ENCODE measurements at places on chromosomes 11 and 22.

DNA sequence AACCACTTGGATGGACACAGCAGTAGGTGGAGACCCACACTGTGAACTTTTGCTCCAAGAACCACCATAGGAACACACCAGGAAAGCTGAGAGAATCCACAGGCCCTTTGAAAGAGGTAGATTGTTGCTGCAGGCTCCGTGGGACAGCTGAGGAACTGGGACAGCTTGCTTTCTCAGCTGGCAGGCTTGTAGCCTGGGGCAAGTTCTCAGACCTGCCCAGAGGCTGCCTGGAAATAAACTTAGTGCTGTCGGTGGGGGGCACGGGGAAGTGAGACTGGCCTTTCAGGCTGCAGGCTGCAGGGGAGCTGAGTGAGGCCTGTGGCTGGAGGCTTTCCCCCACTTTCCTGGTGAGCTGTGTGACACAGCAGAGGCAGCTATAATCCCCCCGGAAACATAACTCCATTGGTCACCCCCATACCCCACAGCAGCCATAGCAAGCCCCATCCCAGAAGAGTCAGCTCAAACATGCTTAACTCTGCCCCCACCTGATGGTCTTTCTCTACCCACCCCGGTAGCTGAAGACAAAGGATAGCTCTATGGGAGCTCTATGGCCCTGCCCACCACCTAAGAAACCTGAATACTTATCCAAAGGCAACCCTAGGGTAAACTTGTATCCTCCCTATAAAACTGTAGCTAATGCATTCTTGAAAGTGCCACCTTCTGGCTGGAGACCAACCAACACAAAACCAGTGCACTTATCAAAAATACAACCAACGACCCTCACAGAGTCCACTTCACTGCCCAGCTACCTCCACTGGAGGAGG lies 21.4 kb upstream of the ACRV1 start:
- no peak for DNase-seq

GRCh38 chr22:30027169-30027568 lies 53.1 kb upstream of the HORMAD2 start:
- DNase-seq: no peak

DNA sequence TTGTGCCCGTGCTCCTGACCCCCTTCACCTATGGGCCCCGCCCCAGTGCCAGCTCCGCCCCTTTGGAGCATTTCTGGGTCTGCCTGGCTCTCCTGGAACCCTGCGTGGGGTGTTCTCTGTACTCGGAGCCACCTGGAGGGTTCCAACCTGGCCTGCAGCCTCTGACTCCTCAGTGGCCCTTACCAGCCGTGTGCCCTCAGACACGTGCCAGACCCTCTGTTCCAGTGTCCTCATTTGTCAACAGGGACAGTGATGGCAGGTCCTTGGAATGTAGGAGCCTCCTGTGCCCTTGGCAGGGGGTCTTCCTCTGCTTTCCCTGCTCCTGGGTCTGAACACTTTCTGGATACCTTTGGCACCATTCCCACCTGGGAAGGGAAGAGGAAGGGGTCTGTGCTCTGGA lies 96.4 kb downstream of the CACNA1I start:
- no peak for DNase-seq

- DNase-seq: no peak
These were observed 345.9 kb downstream of the MIAT start for GRCh38 chr22:27003297-27003696.

DNA sequence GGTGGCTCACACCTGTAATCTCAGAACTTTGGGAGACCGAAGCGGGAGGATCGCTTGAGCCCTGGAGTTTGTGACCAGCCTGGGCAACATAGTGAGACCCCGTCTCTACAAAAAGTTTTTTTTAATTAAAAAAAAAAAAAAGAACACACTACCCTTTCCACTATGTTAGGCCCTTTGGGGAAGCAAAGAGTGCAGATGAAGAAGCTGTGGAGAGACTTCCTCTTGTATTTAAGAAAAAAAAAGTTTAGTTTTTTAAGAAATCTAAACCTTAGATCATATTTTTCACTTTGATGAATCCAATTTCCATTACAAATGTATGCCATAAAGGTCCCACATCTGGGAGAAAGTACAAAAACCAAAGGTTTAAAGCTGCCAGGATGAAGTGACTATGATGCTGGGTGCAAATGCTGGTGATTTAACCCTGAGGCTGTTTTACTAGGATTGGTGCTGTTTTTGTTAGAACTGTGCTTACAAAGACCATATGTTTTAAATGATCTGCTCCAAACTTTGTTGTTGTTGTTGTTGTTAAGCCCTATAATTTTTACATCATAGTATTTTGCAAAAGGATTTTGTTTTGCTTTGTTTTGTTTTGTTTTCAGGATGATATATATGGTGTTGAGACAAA lies 28.9 kb upstream of the ACER3 start:
- DNase-seq: no peak

DNA sequence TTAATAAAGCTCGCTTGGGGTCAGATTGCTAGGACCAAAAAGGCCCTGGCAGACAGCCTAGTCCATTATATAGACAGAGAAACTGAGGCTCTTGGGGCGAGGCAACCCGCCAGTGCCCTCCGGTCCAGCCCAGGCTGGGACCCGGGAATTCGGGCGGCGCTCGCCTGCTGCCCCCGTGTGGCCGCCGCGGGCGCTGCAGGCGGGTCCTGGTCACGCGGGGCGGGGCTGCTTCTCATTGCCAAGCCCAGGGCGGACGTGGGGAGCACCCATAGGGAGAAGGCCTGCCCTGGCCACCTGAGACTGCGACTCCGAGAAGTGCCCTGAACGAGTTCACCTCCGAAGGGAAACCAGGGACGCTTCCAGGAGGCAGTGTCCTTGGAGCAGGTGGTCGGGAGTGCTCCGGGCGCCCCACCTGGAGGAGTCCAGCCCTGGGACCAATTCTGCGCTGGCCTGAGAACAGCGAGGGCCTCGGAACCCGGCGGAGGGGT lies 36.0 kb upstream of the CSNK1E start:
- no peak for DNase-seq

GRCh38 chr11:93540896-93541553 lies 2.2 kb downstream of the SMCO4 start:
- DNase-seq: no peak

DNA sequence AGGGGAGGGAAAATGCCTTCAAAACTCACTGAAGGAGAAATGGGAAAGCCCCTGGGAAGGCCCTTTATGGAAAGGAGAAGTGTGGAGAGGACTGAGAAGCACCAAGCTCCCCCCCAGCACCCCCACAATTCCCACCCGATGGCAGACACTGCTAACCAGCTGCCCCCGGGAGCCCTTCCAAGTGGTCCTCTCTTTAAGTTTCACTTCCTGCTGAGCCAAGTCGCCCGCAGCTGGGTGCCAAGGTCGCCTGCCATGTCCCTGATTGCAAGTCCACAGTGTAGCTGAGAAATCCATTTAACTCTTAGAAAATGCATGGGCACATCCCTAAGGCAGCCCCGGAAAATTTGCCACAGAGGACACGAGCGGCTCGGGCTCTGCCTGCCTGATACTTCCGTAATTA lies 68.2 kb downstream of the GALNT18 start:
- no peak for DNase-seq

DNA sequence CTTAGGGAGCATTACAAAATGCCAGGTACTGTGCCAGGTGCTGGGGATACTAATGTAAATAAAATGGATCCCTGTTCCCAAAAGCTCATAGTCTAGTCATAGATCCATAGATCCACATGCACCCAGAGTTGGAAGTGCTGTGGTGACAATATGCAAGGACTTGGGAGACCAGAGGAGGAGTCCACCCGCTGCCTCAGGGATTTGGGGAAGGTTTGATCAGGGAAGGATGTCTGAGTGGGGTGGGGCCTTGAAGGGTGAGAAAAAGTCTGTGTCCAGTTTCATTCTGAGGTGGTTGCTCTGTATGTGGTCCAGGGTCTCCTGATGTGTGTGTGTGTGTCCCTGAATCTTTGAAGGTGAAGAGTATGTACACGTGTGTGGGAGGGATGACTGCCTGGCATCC lies 9.2 kb downstream of the SOX10 start:
- no peak for DNase-seq
